IPS-NIHi11 (cell line): ENCODE measurements at places on chromosomes 2 and 18.

DNA sequence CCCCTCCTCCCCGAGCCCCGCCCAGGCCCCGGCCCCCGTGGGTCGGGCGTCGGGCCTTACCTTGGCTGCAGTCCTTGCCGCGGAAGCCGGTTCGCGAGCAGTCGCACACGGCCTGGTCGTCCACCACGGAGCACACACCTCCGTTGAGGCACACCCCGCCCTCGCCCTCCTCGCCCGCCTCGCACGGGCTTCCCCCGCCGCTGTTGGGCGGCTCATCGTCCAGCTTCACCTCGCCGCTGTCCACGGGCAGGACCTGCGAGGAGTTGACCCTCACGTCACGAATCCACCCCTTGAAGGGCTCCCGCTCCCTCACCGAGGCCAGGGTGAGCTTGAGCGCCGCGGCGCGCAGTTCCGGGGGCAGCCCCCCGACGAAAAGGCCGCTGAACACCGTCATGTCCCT lies 4.5 kb downstream of the NRXN1 start:
- no peak for DNase-seq

GRCh38 chr2:151862700-151863099 lies 34.5 kb upstream of the ARL5A start:
- DNase-seq = peak; percentile 17

DNA sequence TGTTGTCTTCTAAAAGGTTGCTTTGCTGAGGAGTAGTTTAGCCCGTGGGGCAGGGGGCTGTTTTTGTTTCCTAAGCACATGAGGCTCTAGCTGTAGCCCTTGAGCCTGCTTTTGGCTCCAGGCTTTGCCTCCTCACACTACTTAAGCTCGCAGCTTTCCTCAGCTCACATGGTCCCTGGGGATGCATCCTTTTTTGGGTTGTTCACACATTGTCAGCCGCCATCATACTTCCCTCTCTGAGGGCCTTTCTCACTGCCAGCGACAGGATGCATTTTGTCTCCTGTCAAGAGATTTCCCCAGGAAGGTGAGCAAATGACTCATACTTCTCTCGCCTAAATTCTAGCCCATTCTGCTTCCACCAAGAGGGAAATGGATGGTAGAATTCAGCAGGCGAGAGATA lies 279.5 kb upstream of the PKDCC start:
- no peak for DNase-seq

DNA sequence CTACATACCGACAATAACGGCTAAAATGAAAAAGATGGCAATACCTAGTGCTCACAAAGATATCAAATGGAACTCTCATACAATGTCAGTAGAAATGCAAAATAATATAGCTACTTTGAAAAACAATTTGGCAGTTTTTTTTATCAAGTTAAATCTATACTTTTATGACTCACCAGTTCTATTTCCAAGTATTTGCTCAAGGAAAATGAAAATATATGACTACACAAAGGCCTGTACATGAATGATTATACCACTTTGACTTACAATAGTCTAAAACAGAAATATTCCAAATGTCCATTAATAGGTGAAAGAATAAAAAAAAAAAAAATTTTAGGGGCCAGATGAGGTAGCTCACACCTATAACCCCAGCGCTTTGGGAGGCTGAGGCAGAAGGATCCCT lies 219.8 kb downstream of the ZRANB3 start:
- no peak for DNase-seq

- DNase-seq = no peak
Measured at GRCh38 chr2:202110491-202110890, 37.4 kb downstream of the KIAA2012 start.

GRCh38 chr2:236865052-236865451 lies 220.6 kb upstream of the COPS8 start:
- no peak for DNase-seq

DNA sequence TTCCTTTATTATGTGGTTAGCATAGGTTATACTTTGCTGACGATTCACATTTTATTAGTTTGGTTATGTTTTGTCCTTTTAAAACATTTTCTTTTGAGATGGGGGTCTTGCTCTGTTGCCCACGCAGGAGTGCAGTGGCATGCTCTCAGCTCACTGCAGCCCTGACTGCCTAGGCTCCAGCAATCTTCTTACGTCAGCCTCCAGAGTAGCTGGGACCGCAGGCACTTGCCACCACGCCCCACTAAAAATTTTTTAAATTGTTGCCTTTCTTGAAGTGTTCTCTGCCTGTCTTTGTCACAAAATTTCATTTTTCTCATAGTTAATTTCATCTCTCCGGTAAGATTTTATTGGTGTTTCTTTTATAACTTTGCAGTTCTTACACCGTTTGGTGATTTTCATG lies 18.9 kb downstream of the HRH4 start:
- DNase-seq = no peak

DNA sequence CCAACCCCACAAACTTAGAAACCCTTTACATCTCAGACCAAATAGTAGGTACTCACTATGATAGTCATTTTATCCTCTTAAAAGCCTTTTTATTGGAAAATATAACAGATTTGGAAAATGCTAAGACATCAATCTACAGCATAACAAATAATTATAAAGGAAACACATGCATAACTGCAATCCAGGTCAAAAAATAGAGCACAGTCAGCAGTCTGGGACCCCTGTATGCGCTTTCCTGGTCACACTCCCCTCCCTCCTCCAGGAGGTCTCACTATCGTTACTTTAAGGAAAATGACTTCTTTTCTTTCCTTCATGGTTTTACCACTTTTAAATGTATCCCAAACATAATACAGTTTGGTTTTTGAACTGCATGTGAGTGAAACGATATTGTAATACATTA lies 90.5 kb upstream of the CCDC150 start:
- DNase-seq = no peak

DNA sequence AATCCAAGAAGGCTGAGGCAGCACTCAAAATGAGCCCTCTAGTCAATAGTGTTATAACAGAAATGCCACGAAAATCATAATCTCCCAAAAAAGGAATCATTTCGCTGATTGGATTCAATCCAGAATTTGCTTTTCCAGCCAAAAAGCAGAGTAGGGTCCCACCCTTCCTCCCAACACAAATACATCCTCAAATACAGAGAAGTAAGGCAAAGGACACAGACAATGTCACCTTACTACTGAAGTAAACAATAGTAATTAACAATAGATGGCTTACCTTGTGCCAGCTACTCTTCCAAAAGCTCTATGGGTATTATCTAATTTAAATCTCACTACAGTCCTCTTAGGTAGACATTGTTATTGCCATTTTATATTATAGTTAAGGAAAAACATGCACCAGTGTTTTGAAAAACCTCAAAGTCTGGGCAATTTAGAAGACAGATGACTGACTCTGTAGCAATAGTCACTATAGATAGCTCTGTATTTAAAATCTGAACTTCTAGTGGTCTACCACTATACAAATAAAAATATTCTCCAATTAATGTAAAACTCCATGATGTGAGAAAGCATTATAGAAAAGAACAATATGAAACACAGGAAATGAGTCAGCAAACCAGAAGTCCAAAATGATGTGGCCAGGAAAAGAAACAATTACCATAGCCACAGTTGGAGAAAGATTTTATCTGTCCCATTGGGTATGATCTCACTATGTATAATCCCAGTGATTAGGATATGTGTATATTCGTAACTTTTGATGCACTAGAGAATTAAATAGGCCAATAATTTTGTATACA lies 305.0 kb upstream of the ERBB4 start:
- DNase-seq = no peak

GRCh38 chr2:163884416-163884815 lies 148.6 kb upstream of the FIGN start:
- DNase-seq = no peak

DNA sequence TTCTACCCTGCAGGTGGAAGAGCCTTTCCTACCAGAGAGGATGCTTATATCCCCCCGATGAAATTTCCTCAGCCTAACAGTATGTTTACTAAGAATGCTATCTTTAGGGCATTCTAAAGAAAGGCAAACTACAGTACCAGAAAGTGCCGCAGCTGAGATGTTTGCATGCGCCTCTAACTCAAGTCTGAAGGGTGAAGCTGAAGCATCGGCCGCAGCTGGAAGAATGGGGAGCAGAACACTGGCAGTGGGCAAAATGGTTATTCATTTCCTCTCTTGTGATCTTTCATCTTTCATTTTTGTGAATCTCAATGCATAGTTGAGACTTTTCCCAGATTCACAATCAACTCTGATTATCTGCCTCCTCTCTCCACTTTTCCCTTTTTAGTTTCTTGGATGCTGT lies 648.2 kb upstream of the ZEB2 start:
- no peak for DNase-seq

GRCh38 chr2:117942551-117942950 lies 71.3 kb downstream of the CCDC93 start:
- no peak for DNase-seq

- DNase-seq = no peak
Measured at GRCh38 chr2:133734716-133735495, 166.6 kb upstream of the NCKAP5 start.
